ENCODE measurements at places on chromosomes 7 and 10.

- peak; percentile 68 for DNase-seq
Measured at GRCh38 chr7:95434557-95435421, at the start of gene PON2. Gene PON2, minus strand, starts transcription at chr7:95435028. Its CDS starts 77 bp downstream, at chr7:95434951.

GRCh38 chr7:102277901-102278300, 8.8 kb upstream of the SH2B2 start:
- DNase-seq = no peak

- DNase-seq = no peak
Measured at GRCh38 chr10:94069884-94070283, 76.2 kb downstream of the PLCE1 start.

GRCh38 chr10:123563994-123564393, 102.2 kb upstream of the GPR26 start:
- no peak for DNase-seq

DNA sequence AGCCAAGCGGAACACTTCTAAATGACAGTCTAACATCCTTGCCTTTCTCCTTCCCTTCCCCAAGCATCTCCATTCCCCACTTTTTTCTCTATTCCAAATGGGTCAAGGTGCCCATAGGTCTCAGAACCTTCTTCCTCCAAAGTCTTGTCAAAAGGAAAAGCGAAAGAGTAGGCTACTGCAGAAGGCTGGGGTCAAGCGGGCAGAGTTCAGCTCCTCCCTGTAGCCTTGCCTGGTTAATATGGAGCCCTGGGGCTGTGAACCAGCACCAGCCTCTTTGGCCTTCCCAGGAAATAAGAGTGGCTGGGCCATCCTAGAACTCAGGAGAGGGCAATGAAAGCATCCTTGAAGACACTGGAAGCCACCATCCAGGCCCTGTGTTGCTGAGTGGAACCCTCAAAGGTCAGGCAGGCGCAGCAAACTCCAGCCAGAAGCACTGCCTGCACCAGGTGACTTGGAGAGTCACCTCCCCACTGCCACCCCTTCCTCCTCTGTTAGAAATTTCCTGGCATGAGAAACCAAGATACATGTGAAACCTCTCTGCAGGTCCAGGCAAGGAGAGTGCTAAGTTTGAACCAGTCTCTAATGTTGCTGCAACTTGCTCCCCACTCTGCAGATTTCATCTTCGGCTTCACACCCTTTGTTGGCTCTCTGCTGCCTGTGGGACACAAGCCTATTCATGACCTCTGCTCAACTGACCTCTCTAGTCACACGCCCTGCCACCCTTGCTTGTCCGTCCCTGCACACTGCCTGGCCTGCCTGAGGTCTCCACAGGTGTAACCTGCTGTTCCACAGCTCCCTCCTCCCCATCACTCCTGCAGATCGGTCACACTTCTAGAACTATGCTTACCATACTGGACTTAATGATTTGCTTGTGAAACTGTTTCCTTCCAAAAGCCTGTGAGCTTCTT, 74.9 kb downstream of the SH3PXD2A start:
- DNase-seq = no peak

GRCh38 chr7:115971506-115971905, 59.1 kb downstream of the TFEC start:
- no peak for DNase-seq

DNA sequence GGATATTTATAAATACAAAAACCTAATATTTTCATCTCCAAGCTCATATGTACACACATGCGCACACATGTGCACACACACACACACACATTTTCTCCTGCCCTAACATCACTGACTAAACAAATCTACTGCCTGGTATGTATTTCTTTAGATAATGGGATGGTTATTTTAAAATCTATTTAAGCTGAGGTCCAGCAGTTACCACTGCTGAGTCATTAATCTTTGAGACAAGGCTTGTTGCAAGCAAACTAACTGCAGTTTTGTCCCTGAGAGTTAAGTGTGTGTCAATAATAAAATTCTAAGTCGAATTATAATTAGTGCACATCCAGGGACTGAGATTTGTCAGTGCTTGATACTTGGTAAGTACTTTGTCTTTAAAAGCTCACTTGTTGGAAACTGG, 135.1 kb downstream of the VPS50 start:
- DNase-seq = no peak

DNA sequence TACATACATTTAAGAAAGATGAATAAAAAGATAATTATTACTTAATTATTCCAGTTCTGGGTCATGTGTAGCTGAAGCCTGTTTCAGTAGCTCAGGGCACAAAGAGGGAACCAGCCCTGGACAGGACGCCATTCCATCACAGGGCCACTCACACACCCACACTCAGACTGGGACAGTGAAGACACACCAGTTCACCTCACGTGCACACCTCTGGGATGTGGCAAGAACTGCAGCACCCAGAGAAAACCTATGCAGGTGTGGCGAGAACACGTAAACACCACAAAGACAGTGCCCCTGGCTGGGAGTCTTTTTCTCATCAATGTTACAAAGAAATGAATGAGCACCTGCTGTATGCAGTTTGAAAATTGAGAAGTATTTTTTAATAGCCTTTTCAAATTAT, 1.6 kb upstream of the IDI1 start:
- peak; percentile 73 for DNase-seq

DNA sequence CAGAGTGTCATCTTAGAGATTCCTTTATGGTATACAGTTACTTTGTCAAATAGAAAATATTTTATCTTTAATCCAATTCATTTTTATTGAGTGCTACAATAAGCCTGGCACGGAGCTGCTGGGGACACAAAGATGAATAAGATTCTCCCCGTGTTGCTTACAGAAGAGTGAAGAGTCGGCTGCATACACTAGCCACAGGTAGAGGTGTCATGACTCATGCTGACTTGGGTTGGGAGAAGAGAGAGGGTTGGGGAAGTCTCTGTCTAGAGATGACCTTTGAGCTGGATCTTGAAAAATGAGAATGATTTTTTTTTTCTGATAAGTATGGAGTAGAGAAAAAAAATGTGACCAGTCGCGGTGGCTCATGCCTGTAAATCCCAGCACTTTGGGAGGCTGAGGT, 289.9 kb upstream of the CELF2 start:
- no peak for DNase-seq

DNA sequence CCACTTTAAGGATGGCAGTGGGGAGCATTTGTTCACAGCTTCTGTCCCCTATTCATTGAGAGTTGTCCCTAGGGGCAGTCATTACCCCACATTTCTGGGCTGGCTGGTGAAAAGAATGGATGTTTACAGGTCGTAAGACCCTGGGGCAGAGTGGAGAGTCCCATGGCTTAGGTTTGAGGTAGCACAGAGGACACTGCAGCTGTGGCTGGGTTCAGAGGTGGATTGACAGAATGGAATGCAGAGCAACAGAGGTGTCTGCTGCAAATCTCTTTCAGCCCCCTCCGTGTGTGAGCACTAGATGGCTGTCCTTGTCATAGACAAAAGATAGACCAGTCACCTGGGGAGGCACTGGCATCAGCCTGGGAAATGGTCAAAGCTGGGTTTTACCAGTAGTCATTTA, 141.9 kb downstream of the CACNB2 start:
- no peak for DNase-seq

DNA sequence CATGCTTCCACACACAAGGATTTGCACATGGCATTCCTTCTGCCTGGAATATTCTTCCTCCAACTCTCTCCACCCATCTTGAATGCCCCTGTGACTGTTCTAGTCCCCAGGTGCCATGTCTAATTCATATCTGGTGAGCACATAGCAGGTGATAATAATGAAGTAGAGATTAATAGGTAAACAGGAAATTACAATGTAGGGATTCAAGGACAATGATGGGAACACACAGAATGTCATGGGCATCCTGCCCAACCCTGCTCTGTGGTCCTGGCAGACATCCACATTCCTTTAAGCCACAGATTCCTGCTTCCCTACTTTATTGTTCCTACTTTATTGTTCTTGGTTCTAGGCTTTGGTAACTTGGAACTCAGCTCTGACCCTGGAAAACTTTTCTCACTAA, 115.8 kb downstream of the THSD7A start:
- DNase-seq = no peak

DNA sequence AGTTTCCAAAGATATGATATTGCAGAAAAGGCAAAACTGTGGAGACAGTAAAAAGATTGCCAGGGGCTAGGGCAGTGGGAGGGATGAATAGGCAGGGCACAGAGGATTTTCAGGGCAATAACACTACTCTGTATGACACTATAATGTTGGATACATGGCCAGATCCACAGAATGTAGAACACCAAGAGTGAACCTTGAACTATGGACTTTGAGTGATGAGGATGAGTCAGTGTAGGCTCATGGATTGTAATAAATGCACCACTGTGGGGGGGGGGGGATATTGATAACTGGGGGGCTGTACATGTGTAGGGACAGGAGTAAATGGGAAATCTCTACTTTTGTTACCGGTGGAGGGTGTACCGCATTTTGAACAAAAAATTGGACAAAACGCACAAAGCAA, 77.4 kb downstream of the ALOX5 start:
- DNase-seq = no peak

GRCh38 chr7:97357459-97357858, 240.0 kb downstream of the SDHAF3 start:
- no peak for DNase-seq

DNA sequence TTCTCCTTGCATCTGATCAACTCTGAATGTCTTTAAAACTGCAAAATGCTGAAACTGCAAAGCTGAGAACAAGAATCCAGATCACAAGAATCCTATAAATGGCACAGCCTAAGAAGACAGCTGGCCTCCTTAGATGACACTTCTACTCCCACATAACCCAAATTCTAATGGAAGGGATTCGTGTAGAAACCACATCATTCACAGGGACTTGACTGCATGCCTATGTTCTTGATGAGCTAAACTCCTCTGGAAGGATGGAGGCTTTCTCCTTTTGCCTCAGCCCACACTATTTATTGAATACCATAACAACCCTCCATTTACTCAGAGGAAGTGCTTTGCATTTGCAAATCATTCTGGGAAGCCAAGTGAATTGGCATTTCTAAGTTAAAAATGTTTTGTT, 252.5 kb upstream of the VWC2 start:
- DNase-seq = no peak

DNA sequence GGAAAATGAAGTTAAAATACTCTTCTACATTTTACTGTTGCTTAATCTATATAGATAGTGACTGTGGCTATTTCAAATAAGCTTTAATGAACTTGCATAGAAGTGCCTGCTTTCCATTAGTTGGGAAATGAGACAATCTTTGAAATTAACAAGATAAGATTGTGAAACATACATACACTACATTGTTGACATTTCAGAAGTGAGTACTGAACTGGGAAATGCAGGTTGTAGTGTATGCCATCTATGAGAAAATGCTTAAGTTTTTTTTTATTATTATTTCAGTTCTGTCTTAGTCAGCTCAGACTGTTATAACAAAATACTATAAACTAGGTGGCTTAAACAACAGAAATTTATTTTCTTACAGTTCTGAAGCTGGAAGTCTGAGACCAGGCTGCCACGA, 49.6 kb upstream of the CSTF2T start:
- no peak for DNase-seq

DNA sequence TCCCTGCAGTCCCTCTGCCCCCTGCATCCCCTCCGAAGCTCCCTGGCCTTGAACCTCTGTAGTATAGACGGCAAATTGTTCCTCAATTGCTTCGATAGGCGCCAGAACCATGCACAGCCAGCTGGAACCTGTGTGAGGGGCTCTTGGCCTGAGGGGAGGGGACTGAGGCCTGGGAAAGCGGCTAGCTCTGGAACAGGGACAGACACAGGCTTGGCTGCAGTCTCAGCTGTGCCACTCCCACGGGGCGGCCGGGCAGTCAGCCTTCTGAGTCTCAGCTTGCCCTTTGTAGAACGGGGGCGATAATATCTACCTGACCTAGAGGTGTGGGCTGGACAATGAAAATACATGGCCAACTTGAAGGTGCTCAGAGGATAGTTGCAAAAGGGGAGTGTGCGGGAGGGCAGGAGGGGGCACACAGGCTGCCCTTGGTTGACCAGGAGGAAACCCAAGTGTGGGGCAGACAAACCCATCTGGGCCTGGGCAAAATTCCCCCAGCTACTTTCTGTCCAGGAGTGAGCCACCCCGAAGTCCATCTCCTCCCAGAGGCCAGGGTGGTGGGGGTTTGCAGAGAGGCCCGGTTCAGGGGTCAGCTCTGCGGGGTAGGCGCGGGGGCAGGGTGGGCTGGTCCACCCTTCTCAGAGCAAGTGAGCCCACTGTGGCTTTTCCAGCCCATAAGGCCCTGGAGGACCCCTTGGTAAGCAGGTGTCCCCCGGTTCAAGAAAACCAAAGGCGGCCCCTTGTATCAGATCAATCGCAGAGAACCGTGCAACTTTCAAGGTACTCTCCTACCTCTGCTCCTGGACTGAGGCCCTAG, 4.6 kb downstream of the CRYGN start:
- no peak for DNase-seq

- DNase-seq = no peak
Measured at GRCh38 chr10:133342942-133343341, 4.2 kb upstream of the PRAP1 start.

GRCh38 chr10:17348501-17349349, 105.7 kb downstream of the ST8SIA6 start:
- DNase-seq = no peak

DNA sequence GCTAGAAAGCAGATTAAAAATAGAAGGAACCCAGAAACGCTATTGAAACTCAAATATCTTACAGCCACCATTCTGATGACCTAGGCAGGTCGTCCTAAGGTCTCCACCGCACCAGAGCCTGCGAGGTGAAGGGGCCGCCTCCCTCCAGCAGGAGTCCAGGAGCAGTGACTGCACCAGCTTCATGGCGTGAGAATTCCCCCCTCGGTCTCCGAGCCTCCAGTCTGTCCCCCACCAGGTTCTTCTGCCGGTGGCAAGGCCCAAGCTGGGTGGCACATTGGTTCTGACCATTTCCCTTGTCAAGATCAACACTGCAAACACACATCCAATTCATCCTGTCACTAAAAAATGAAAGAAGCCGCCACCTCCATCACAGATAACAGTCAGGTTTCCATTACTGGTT, 98.7 kb downstream of the DIP2C start:
- DNase-seq = no peak

GRCh38 chr10:78543749-78544362, 510.2 kb downstream of the RPS24 start:
- DNase-seq = no peak

DNA sequence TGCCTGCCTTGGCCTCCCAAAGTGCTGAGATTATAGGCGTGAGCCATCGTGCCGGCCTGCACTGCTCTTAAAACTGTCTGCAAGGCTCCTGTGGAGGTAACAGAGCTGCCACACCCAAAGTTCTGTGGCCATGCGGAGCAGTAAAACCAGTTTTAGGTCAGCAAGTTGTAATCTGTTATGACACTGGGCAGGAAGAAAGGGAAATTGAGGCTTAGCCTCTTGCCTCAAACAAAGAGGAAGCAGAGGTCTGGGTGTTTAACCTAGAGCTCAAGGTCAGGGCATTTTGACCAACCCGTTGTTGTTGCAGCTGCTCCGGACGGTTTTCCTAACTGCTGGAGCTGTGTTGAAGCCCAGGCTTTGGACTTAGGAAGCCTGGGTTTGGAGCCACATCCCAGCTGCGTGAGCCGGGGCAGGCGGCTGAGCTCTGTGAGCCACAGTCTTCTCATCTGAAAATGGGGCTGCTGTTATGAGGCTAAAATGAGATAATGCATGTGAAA, 7.4 kb upstream of the RRP12 start:
- DNase-seq = no peak

Data from CD8-positive, alpha-beta T cell (primary cell).